Esophagus squamous epithelium (tissue), 5 donors: ENCODE measurements at places on chromosomes 11 and 22.

GRCh38 chr11:85976525-85976924 lies 92.4 kb downstream of the PICALM start:
- no peak for DNase-seq

- DNase-seq, result no peak
Measured at GRCh38 chr11:20467487-20468185, 80.1 kb downstream of the PRMT3 start.

GRCh38 chr11:19409307-19409706 lies 168.6 kb upstream of the E2F8 start:
- no peak for DNase-seq

- no peak for DNase-seq
Measured at GRCh38 chr11:15602785-15603567, 488.3 kb downstream of the INSC start.

GRCh38 chr22:49642741-49643140 lies 184.9 kb downstream of the BRD1 start:
- no peak for DNase-seq

GRCh38 chr22:25628494-25628893 lies 64.0 kb downstream of the GRK3 start:
- DNase-seq, result no peak

DNA sequence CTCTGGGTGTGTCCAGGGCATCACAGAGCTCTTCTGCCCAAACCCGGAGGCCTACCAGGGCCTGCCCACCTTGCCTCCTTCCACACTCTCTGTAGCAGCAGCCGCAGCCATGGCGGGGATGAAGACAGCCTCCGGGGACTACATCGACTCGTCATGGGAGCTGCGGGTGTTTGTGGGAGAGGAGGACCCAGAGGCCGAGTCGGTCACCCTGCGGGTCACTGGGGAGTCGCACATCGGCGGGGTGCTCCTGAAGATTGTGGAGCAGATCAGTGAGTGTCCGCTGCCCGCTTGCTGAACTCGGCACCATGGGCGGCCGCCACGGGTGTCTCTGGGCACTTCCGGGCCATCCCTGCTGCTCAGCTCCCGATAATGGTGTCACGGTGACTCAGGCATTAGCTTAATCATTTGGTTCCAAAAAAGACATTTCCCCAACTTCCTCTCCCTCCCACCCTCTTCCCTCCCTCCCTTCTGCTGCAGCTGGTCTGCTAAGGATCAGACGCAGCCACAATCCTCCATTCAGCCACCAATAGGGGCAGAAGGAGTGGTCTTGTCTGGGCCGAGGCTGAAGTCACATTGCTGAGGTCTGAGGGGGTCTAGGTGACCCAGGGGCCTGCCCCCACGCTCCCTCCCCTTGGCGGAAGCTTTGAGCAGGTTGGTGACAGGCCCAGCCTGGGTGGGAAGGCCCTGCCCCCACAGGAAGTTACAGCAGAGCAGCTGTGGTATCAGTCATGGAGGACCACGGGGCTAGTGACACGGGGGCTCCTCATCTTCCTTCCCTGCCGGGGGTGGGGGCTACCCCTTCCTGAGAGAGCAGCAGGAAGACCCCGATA lies 950 bp downstream of the FERMT3 start:
- DNase-seq, result no peak

DNA sequence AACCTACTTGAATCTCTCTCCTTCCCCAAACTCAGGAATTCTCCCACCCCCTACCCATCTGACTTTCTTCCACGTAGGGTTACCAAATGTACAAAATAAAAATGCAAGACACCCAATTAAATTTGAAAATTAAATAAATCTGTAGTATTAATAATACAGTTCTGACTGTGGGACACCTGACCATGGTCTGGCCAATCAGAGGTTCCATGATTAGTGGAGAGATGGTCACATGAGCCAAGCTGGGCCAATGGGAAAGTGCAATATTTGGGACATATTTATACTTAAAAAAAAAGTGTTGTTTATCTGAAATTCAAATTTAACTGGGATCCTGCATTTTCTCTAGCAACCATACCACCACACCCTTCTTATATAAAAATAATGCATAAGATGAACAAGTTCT lies 29.8 kb upstream of the ASPHD2 start:
- DNase-seq, result no peak

DNA sequence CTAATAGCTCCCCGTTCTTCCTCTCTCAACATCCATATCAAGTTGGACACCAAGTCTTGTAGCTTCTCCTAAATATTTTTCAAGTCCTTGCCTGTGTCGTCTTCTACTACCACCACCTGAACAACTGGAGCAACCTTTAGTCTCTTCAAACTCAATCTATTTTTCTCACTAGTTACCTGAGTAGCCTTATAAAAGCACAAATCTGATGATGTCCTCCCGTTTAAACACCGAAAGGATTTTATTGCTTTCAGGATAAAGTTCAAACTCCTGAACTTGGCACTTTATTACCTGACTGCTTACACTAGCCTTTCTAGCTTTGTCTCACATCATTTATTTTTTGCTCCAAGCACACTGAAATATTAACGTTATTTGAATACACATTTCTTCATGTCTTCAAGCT lies 1.3 kb upstream of the PAK1 start:
- no peak for DNase-seq

DNA sequence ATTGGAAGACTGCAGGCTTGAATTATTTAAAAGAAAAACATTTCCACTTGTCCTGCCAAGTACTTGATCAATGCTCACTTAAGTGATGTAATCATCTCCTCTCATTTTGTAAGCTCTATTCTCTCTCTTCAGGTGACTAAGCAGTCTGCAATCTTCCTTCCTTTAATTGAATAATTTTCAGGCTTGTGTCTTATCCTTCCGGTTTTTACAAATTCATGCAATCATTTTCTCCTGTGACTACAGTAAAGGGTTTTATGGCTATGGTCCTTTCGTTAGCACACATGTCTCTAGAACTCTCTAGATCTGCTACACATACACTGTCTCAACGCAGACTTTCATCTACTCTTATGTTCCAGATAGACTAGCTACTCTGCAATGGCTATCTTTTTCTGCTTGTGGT lies 12.6 kb upstream of the UPB1 start:
- DNase-seq, result no peak

- no peak for DNase-seq
Measured at GRCh38 chr11:57477507-57478189, 17.3 kb downstream of the RTN4RL2 start.

GRCh38 chr11:128884703-128885338 lies 6.3 kb upstream of the KCNJ5 start:
- no peak for DNase-seq

DNA sequence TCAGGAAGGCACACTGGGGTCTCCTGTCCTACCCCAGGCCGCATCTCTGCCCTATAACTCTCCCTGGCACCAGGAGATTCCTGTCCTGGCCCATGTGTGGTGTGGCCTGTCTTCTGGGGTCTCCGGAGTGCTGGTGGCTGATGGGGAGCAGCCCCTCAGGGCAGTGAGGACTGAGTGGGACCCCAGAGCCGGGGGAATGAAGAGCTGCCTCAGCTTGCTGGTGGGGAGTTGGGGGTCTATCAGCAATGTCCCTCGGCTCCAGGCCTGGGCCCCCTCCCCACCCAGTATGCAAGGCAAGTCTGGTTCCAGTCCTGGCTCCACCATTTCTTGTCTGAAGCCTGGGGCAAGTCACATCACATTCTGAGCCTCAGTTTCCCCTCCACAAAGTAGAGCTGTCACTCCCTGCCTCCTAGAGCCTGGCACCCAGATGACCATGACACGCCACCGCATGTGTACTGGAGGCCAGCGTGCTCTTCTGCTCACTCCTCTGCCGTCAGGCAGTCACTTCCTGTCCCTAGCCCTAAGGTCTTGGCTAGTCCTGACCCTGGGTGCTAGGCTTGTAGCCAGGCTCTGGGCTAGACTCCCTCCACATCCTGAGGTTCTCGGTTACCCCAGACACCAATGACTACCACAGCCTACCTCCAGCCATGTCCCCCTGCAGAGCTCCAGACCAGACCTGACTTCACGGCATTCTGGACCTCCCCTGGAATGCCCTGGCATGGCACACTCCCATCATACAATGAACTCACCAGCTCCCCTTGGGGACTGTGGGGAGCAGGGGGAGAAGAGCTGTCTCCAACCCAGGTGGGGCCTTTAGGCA lies 12.8 kb downstream of the ARAP1 start:
- DNase-seq, result no peak

GRCh38 chr11:35324981-35325380 lies 94.4 kb downstream of the SLC1A2 start:
- DNase-seq, result no peak

DNA sequence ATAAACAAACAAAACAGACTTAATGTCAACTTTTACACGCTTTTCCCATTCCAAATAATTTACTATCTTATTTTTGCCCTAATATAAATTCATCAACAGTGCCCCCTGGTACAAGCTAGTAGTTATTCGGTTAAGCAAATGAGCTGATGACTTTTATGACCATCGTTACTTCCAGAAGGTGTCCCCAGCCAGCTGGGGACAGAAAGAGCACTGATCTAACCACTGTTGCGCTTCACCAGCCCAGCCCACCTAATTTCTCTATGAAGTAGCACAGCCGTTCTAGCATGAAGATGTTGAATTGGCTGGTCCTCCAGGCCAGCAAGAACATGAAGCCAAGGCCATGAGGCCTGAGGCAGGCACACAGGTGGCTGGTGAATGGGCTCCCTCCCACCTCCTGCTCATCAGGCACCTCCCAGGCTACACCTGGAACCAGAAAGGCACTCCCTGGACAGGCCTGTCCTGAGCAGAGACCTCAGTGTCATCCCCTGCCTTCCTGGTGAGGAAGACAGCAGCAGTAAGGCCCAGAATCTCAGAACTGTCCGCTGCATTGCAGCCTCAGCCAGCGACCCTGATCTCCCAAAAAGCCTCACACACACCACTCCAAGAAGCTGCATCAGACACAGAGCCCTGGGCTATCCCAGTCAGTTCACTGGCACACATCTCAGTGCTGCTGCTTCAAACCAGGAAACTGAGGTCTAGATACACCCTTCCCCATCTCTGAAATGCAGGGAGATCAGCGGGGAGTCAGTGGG lies 12.9 kb downstream of the GNB1L start:
- no peak for DNase-seq

DNA sequence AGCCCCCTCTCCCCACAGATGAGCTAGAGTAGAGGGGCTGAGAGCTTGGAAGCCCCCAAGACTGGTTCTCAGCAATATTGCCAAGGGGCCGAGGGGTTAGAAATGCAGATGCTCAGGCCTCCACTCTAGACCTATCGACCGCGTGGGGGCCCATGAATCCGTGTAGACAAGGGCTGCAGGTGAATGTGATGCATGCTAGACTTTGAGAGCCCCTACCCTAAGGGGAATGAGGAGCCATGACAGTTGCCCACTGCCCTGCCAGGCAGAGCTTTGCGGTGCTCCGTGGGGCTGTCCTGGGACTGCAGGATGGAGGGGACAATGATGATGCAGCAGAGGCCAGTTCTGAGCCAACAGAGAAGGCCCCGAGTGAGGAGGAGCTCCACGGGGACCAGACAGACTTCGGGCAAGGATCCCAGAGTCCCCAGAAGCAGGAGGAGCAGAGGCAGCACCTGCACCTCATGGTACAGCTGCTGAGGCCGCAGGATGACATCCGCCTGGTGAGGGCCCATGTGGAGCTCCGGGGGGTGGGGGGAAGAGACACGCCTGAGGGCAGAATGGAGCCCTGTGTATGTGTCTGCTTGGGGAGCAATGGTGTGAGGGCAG lies 1.3 kb downstream of the SSH3 start:
- DNase-seq, result no peak

GRCh38 chr22:46966846-46967245 lies 204.4 kb downstream of the TBC1D22A start:
- DNase-seq, result no peak

DNA sequence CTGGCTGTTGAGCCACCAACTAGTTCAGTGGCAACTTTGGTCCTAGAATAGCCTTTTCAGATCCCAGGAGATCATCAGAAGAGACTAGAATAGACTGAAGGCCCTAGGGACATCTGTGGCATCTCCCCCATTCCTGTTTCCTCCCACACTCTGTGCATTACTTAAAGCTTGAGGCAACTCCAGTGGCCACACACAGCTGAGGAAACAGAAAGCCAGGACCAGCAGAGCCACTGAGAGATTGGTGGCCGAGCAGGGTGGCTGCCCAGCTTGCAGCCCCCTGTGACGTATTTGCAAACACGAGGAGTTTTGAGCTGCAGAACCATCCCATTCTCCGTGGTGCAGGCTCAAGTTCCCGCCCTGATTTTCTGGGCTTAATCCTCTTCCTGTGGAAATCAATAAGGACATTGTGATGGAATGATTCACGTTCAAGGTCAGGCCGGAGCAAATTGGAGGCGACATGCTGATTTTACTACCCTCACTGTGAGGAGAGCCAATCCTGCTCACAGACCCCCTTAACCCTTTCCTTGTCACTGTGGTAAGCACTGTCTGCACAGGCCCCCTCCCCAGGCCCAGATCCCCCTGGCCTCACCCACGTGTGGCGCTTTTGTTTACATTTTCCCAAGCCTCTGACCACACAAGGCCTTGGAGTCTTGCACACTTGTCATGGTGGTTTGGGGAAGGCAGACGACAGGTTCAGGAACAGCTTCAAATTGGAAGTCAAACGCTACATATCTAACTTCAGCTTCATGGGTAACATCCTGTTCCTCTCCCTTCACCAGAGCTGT lies 69.1 kb upstream of the MYOD1 start:
- DNase-seq, result no peak

- no peak for DNase-seq
Measured at GRCh38 chr22:44042249-44043218, 18.4 kb downstream of the PARVB start.

DNA sequence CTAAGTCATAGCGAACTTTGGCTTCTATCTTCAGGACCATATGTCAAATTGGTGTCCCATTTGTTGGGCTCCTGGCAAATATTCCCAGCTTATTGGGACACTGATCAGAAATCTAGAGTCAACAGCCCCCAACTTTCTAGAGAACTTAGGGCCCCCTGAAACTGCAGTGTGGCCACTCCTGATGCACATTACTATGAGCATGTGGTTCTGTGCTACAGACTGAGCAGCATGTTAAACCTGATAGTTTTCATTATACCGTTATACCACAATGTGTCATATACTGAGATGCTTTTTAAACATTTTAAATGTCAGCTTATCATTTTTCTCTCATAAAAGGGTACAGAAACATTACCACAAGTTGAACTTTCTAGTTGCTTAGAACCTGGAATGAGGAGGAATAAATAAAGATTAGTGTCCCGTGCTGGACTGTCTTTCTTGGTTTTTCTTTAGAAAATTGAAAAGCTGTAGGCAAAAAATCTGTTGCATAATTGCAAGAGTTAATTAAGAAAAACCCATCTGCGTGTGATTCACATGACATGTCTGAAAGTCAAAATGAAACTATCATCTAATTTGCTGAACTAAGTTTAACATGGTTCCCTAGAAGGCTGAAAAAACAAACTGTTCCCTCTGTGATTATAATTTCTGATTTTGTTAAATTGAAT lies 16.4 kb upstream of the CTSC start:
- no peak for DNase-seq
